Motor neuron (in vitro differentiated cells): ENCODE measurements at places on chromosomes 7 and 10. TPM values are rescaled to one million over a fixed set of nuclear protein-coding genes. Genes with fewer than 3 reads are reported as not detected.
A peak's percentile ranks its signal among the peaks of the same experiment; 100 is the strongest.

DNA sequence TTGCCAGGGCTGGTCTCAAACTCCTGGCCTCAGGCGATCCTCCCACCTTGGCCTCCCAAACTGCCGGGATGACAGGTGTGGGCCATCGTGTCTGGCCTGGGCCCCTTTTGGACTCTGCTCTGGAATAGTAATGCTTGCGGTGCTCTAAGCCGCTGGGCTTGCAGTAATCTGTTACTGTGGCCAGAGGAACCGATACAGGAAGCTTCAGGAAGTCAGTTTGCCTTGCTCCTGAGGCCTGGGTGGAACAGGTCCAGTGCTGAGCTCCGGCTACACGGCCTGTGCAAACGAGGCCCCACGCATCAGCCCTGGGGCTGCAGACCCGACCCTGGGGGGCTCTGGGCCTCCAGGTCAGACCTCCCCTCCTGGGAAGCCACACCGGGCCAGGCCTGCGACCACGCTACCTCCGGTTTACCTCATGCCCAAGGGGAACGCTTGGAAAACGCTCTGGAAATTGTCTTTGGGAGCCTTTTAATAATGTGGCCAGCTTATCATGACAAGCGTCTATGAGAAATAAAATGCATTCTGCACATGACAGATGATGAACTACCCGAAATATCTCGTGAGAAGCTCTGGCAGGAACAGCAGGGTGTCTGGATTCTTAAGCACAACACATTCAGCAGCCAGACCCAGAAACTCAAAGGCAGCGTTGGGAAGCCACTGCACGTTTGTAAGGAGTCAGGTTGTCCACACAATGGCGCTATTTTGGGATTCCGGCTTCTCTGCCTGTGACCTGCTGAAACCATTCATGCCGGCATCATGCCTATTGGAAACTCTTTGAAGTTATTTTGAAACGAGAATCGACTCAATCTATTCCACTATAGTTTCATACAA is 10.1 kb upstream of the ADAP1 start:
- no peak for ATAC-seq

UNC5B gene
- total RNA-seq = 8.1 and 18.2 TPM in 2 replicates

GRCh38 chr10:108204528-108205305 is 1040.2 kb upstream of the SORCS1 start:
- no peak for ATAC-seq

MEOX2 gene
- total RNA-seq = 2.9 and 3.3 TPM in 2 replicates

DEPP1 gene
- total RNA-seq = 15.5 and 16.3 TPM in 2 replicates

SLC13A4 gene
- 1.2 and 1.5 TPM in 2 replicates for total RNA-seq

DNA sequence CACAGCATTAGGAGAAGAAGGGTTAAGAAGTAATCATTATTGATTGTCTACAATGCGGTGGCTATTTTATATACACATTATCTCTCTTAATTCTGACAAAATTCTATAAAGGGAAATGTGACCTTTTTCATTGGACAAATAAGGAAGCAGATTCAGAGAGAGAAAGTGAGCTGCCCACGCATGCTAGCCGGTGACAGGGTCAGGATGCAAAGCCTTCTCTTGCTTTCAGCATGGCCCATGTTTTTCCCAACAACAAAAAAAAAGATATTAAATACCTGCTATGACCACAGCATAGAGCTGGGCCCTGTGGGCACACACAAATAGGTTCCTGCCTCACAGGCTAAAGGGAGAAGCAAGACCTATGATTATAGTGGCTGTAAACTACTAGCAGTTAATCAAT is 66.8 kb downstream of the PPP1R3C start:
- ATAC-seq = no peak

LBX1 gene
- total RNA-seq = 14.0 and 30.1 TPM in 2 replicates

DRGX gene
- total RNA-seq = not detected in 2 replicates

PARG gene
- 39.4 and 39.8 TPM in 2 replicates for total RNA-seq

DNA sequence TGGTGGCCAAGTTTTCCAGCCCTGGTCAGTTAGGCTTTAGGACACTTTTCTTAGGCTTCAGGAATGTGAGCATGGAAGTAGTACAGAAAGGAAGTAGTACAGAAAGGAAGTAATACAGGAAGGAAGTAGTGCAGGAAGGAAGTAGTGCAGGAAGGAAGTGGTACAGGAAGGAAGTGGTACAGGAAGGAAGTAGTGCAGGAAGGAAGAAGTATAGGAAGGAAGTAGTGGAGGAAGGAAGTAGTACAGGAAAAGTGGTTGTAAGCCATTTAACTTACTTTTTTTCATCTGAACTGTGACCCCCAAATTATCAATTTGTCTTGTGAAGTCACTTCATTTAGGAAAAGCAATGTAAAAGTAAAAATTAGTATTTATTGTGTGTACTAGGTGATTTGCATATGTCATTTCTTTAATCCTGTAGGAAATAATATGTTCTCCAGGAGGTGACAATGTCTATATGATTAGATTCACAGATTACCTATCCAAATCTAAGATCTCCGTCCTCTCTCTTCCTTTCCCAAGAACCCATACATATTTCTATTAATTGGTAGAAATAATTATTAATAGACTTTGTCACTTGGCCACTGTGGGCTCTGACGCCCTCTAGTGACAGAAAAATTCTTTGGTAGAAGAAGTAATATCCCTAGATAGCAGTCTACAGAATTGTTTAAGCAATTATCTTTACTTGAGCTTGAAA is 3.9 kb upstream of the FAS start:
- ATAC-seq = no peak

DNA sequence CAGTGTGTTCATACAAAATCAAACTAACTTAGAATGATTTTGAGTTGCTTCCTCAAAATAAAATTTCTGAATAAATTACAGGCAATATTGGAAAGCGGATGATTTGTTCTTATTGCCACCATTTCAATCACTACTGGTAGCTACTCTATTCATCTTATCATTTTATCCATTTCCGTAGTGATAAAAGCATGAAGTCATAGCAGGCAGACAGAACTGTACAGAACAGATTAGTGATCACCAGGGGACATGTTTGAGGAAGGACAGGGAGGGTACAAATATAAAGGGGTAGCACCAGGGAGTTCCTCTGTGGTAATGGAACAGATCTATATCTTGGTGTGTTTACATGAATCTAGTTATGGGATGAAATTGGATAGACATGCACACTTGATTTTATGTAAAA is 138.5 kb downstream of the WNT2 start:
- no peak for ATAC-seq

ATOH7 gene
- 0.69 and 1.3 TPM in 2 replicates for total RNA-seq

DNA sequence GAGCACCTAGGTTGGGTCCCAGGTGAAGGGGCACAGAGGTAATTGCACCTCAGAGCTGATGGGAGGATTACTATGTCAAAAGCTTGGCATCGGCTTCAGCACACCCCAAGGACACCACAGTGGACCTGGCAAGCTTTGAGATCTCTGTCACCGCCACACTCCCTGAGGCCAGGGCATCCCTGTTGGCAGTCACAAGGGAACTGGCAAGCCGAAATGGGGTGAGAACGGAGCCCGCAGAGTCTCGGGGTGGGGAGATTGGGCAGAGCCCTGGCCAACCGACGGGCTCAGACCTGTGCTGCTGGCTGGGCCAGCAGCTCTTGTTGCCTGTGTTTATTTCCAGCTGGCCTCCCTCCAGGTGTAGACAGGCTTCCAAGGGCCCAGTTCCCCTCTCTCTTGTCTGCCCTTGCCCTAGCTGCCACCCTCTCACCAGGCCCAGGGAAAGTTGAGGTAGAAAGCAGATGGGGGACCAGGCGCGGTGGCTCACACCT is 2.5 kb downstream of the HSPB1 start:
- no peak for ATAC-seq

GRCh38 chr10:100025576-100025975 is 15.8 kb upstream of the DNMBP start:
- peak; percentile 62 for ATAC-seq

GFRA1 gene
- 48.8 and 49.6 TPM in 2 replicates for total RNA-seq

DNA sequence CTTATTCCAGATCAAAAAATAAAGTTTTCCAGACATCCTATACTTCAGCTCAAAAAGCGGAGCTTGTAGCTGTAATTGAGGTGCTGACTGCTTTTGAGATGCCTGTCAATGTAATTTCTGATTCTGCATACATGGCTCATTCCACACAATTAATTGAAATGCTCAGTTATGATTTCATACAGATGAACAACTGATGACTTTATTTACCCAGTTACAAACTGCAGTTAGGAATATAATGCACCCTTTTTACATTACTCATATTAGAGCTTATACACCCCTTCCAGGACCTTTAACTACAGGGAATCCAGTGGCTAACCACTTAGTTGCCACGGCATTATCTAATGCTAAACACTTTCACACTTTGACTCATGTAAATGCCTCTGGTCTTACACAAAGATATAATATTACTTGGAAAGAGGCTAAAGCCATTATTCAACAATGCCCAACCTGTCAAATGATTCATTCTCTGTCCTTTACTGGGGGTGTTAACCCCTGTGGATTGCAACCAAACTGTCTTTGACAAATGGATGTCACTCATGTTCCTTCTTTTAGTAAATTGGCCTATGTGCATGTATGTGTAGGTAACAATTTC is 147.3 kb downstream of the ZNF33B start:
- no peak for ATAC-seq

GRCh38 chr10:20713420-20713819 is 183.7 kb downstream of the NEBL start:
- ATAC-seq = no peak

HERPUD2 gene
- total RNA-seq = 13.4 and 18.6 TPM in 2 replicates

DNA sequence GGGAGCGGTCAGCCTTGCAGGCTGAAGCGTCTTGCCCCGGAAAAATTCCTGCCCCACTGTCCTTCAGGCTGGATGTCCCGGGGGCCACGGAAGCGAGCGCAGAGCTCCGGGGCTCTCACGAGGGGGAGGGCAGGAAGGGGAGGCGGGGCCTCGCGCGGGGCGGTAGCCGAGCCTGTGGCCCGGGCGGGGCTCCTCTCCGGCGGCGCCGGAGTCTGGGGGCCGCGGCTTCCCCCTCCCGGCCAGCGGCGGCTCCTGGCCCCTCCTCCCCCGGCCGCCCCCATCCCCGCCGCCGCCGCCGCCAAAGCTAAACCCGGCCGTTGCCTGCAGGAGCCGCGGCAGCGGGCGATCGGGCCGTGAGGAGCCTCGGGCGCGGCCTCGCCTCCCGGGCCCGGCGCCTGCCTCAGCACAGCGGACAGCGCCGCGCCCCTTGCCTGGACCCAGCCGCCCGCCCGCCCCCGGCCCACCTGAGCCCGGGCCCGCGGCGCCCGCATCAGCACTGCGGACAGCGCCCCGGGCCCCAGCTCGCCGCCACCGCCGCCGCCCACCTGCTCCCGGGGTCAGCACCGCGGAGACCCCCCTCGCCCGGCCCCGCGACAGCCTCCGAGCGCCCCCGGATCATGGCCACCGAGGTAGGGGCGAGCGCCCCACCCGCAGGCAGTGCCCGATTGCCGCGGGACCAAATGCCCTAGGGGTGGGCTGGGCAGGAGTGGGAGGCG is at the start of gene GOLGA7B:
Gene GOLGA7B, plus strand, starts transcription at position 157 of the 716 bp plus-strand sequence. Its CDS starts 461 bp downstream, at position 618.
- peak; percentile 87 for ATAC-seq

DNA sequence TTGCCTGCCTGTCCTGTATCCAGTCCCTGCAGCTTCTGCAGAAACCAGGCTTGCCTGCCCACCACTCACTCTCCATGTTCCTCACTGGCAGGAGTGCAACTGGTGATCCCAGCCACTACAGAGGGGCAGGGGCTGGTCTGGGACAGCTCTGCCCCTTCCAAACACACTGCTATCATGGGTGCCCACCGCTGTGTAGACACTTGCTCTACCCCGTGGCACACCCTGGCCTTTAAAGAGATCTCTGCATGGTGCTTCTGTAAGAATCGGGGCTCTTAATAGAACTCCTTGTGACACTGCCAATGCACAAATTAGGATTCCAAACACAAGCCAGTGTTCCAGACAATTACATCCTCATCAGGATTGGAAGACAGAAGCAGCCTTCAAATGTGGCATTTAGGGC is 41.7 kb downstream of the C10orf90 start:
- ATAC-seq = no peak
